ENCODE measurements at places on chromosomes 13 and 19.

- DNase-seq: no peak
These were observed 9.5 kb downstream of the STK11 start for GRCh38 chr19:1214862-1215731.

GRCh38 chr19:12202250-12202649, 39.4 kb downstream of the ZNF136 start:
- DNase-seq: peak; percentile 51

DNA sequence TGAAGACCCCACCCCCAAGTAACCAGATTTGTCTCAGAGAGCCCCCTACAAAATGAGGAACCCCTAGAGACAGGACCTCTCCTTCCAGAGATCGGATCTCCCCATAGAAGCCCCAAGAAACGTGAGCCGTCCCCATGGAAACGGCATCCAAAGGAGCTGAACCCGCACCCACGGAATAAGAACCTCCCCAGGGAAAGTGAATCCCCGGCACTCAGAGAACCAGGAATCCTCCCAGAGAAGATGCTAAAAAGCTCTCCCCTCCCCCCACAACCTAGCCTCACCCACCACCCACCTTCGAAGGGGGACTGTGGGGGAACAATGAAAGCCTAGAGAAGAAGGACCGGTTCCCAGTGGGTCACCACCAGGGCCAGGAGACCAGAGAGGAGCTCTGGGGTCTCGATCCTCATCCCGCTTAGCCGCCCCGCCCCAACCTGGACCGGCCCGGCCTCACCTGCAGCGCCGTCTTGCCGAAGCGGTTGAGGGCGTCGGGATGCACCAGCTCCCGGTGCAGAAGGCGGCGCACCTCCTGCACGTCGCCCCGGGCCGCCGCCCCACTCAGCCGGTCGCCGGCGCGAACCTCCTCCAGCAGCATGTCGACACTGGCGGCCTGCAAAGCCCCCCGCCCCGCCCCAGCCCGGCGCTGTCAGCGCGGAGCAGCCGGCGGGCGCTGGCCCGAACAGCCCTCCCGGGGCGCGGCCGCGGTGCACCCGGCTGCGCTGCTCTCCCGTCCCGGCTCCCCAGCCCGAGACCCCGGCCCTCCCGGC, 535 bp downstream of the CDKN2D start:
- DNase-seq: no peak

DNA sequence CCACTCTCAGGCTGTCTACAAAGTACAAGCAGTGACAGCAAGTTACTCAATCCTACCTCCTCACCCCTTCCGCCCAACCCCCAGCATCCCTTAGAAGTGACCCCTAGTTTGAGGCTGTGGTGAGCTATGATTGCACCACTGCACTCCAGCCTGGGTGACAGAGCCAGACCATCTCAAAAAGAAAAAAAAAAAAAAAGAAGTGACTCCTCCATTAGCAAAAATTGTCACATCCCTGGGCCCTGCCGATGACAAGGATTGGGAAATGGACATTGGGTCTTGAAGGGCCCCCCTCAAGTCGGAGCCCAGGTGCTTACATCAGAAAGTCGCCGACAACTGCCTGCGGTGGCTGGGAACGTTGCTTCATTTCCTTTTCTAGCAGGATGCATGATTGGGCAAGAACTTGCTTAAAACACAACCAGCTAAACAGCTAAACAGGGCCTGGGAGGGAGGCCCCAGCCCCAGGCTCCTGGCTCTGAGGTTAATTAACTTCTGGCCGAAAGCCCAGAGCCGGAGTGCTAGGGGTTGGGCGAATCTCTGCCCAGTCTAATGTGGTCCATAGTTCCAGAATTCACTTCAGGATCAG, 15.3 kb downstream of the RAB3D start:
- peak; percentile 5 for DNase-seq

- no peak for DNase-seq
These were observed 13.0 kb downstream of the FBXL3 start for GRCh38 chr13:77013853-77014542.

- DNase-seq: no peak
These were observed 77.8 kb downstream of the VWA8 start for GRCh38 chr13:41883147-41883546.

DNA sequence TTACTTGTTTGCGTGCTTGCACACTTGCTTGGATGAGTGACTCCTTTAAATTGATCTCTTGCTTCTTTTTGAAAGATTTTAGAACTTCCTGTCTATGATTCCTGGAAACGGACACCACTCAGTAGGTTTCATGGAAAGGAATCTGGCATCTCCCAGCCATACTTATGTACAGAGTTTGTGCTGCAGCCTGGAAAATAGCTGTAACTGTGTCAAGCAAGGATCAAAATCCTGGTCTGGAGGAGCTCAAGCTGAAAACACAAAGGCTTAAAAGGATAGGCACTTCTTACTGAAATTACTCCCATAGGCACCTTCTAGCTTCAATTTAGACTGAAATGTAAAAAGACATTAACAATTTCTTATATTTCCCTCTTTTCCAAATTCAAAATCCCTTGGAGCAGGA, 1.4 kb upstream of the FREM2 start:
- DNase-seq: no peak

- no peak for DNase-seq
These were observed 236.9 kb downstream of the SLITRK6 start for GRCh38 chr13:85562282-85562681.

DNA sequence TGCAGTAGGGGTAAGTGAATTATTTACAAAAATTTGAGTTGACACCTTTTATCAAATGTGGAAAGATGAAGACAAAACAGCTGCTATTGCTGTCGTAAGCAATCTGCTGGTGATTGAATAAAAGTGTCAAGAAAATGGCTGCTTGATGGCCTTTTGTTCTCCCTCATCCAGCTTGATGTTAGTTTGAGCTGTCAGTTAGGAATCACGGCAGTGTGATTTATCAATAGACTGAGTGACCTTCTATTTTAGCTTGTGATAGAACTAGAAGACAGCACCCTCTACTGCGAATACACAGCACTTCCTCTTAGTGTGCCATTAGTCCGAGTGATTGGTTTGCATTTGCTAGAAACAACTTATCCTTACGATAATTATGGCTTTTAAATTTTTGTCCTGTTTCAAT, 76.3 kb downstream of the MZT1 start:
- no peak for DNase-seq

- DNase-seq: no peak
These were observed 46.2 kb upstream of the SOX21 start for GRCh38 chr13:94758436-94758960.

GRCh38 chr13:98254513-98254912, 77.4 kb upstream of the RNF113B start:
- no peak for DNase-seq

- DNase-seq: no peak
These were observed 36.4 kb downstream of the ATP11A start for GRCh38 chr13:112726016-112726767.

DNA sequence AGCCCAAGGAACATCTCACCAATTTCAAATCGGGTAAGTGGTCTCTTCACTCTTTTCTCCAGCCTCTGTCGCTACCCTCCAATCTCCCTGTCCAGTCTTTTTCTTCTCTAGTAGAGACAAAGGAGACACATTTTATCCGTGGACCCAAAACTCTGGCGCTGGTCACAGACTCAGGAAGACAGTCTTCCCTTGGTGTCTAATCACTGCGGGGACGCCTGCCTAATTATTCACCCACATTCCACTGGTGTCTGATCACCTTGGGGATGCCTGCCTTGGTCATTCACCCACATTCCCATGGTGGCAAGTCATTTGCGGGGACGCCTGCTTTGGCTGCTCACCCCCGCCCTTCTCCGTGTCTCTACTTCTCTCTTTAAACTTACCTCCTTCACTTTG, 13.8 kb upstream of the OR10H1 start:
- DNase-seq: no peak

GRCh38 chr19:2213799-2214198, 22.3 kb downstream of the PLEKHJ1 start:
- no peak for DNase-seq

DNA sequence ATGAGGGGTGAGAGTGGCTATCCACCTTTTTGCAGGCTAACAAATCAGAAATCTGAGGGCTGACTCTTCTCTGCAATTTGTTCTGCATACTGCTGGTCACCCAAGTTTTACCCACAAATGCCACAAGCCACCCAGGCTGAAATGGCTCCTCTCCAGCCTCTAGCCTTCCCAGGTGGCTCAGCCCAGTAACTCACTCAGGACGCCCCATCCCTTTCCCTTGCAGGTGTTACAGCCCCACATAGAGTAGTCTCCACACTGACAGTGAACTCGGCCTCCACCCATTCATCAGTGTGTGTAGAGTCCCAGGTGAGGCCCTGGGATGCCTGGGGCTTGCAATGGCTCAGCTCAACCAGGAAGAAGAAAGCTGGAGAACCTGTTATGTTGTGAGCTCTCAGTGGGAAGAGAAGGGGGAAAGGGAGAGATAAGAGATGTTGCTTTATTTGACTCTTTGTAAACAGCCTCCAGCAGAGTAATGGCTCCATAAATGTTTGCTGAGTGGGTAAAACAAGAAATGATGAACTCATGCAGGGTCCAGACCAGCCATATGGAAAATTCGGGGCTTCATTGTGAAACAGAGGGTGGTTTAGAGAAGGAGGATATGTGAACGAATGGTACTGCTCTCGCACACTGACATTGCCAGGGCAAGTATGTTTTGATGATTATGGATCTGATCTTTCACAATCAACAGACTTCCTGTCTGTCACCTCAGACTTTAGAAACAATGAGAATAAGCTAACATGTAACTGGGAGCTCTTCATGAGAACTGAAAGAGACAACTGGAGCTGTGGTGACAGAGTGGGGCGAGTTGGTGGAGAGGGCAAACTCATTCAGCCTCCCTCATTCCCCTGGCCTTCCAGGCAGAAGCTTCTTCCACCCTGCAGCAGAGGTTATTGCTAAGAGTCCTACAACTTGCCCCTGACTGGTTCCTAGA, 74.2 kb upstream of the RFC3 start:
- DNase-seq: no peak

DNA sequence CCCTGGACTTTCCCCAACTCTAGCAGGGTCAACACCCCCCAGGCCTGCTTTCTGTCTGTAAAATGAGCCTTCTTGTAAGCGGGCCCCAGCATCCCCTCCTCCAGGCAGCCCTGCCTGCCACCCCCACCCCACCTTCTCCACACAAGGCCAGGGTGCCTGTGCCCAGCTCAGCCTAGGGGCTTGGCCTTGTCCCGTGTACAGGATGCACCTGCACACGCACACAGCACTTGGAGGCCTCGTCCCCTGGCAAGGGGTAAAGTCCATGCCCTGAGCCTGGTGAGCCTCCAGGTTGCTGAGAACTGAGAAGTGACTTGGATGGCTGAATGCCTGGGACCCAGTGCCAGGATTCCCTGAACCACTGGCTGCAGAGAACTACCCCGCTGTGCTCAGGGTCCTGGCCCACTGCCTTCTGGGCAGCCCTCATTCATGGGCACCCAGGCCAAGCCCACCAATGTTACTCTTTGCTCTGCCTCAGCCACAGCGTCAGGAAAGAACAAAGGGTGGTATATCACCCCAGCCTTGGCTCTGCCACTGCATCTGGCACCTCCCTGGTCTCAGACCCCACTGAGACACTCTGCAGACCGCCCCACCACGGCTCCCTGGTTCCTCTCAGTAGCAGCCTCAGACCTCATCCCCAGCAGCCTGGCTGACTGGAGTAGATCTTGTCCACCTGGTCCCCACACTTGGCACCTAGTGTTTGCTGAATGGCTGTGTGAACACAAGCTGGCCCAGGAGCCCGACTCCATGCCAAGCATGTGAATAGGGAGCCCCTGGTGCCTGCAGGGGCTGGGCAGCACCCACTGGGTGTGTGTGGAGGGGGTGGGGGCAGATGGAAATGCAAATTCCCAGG, 1.8 kb upstream of the TM6SF2 start:
- DNase-seq: no peak

GRCh38 chr13:73656863-73657262, 477.3 kb downstream of the KLF12 start:
- no peak for DNase-seq

DNA sequence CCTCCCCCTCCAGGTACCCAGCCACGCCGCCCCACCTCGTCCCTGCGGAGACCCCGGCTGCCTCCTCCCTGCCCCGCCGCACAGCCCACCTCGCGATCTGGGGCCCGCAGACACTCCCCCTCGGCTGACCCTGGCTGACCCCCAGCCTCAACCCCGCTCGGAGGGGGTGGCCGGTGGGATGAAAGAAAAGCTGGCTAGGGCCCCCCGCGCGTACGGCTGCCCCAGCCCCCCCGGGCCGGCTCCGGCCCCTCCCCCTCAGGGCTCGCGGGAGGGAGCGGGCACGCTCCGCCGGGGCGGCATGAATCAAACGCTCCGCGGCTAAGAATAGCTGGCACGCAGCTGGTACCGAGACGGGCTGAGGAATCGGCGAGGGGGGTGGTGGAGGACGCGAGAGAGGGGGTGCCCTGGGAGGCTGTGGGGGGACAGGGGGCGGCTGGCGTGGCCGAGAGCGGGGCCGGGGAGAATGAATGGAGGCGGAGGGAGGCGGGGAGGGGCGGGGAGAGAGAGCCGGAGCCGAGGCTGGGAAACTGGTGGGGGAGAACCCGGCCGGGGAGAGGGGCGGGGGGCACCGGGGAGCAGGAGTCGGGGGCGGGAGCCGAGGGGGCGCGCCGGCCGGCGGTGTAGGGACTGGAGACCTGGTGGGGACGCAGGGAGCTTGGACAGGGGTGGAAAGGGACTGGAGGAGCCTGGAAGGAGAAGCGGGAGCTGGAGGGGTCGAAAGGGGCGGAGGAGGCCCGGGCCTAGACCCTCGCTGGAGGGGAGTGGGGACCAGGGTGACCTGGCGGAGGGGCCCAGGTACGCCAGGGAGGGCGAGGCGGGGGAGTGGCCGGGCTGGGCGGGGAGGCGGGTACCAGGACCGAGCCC, 1.1 kb downstream of the SHANK1 start:
- no peak for DNase-seq

GRCh38 chr13:75637181-75637750, 1.1 kb downstream of the LMO7 start:
- no peak for DNase-seq

- no peak for DNase-seq
These were observed 208.4 kb upstream of the RXFP2 start for GRCh38 chr13:31530922-31531321.

DNA sequence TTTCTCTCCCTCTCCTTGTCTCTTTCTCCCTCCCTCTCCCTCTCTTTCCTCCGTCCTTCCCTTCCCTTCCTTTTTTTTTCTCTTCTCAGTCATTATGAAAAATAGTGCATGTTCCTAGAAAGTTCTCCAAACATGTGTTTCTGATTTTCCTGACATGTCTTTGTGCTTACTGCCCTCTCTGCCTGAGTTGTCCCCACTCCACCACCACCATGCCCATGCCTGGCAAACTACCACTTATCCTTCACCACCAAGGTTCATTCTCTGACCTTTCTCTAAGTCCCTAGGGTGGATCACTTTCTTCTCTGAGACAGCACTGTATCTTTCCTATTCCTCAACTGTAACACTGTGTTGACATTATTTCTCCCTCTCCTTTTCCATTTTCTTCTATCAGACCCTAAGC, 98.2 kb downstream of the LACC1 start:
- DNase-seq: no peak

- no peak for DNase-seq
These were observed 1.7 kb upstream of the BCAM start for GRCh38 chr19:44807162-44807561.

GRCh38 chr13:64758521-64759244, 2471.5 kb downstream of the PCDH9 start:
- DNase-seq: no peak

DNA sequence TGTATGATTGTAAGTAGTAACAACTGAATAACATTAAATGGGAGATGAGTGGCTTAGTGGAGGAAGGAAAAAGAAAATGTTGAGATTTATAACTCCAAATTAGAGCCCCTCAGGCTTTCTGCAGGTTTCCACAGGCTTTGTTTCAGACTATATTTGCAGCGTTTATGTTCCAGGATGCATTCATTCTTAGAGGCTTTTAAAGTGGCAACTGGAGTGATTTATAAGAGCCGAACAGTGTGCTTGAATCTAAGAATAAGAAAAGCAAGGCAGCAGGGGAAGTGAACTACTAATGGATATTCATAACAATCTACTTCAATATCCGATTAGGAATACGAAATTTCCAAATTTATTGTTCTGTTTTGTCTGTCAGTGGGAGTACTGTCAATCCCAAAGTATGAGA, 91.0 kb downstream of the UFM1 start:
- DNase-seq: no peak

Data from activated effector memory CD4-positive, alpha-beta T cell treated with Interleukin-2 at 50 U/mL for 16 hours (primary cell).